ENCODE measurements at places on chromosomes 4 and X.

GRCh38 chr4:145069361-145069760, 28.6 kb downstream of the ANAPC10 start:
- DNase-seq, result no peak

- DNase-seq, result no peak
These were observed 70.7 kb downstream of the RASL11B start for GRCh38 chr4:52932591-52933470.

- DNase-seq, result no peak
These were observed 544.7 kb downstream of the NLGN4X start for GRCh38 chrX:5683996-5684395.

GRCh38 chrX:1928805-1929204, 313.9 kb downstream of the ASMT start:
- DNase-seq, result no peak

- no peak for DNase-seq
These were observed 43.0 kb upstream of the PDLIM5 start for GRCh38 chr4:94408549-94409374.

DNA sequence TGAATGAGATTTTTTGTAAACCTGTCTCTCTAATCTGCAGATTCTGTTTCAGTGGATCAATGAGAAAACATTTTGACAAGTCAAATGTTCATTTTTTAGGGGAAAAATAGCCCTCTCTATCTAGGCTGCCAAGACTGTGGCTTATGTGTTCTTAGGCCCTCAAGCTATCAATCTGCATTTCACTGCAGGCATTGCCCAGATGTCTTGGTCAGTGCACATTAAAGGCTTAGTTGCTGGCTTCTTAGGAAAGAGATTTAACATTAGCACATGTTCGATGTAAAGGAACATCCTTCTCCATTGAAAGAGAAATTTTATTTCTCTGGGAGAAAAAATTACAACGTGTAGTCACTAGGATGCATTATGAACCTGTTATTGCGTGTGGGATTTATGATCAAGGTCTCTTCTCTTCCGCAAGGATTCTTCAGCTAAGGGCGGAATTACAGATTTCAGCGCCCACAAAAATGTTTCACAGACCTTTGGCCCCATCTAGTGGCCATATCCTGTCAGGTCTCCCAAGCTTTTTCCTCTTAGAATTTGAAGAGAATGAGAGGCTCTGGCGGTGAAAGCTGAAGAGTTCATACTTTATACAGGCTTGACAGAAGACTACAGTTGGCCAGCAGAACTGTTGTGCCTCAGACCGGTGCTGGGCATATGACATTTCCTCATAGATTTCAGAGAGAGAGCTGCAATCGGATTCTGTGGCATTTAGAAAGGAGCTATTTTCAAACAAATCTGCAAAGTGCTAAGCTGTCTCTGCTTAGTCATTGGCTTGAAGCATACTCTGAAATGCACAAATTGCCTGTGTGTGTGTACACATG, 144.6 kb upstream of the NOCT start:
- DNase-seq, result peak; percentile 5
